Stimulated activated CD4-positive, alpha-beta T cell treated with anti-CD3 and anti-CD28 coated beads, Interleukin-1b, Interleukin-23, amount 100 ng/mL, for 1 hour (primary cell): ENCODE measurements at places on chromosomes 1 and 21.

GRCh38 chr1:192810253-192810880 is 1.5 kb downstream of the RGS2 start:
- no peak for DNase-seq

DNA sequence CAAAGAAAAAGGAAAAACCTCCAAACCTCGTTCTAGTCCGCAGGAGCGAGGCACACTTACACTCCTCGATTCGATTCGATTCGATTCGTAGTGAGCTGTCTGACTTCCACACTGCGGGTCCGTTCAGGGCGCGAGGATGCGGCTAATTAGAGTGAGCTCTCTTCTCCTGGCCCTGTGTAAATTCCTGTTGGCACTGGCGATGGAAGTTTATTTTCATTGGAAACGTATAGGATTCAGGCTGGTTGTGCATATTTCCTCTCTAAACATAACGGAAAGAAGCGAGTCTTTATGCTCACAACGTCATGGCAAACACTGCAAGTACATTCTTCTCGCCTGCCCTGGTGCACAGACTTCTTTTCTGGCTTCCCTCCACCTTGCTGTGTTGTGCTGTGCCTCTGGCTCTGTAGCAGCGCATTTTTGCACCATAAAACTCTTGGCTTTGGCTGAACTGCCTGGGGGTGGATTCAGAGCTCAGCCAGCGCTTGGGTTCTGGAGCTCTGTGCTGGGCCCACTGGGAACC is 2.7 kb downstream of the HUNK start:
- no peak for DNase-seq

DNA sequence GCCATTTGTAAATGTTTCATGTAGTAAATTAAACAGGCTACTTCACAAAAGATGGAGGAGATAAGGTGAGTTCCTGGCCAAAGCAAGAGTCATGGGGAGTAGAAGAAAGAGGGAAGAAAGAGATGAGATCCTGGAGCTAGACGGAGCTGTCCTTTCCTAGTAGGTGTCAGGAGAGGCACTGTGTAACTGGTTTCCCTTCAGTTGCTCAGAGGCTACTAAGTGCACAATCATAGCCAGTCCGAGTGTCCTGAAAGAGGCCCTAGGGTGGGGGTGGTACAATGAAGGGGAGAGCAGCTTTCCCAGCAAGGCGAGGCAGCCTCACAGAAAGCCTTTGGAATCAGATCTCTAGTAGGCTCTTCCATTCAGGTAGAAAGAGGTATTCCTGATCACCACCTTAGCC is 390.9 kb downstream of the KCNH1 start:
- no peak for DNase-seq

- no peak for DNase-seq
These were observed 125.8 kb downstream of the PCBP3 start for GRCh38 chr21:45769294-45769693.

- no peak for DNase-seq
These were observed 74.5 kb downstream of the CNIH3 start for GRCh38 chr1:224690576-224690975.
